ENCODE measurements at places on chromosomes 5 and 9. TPM values are rescaled to one million over a fixed set of nuclear protein-coding genes. Genes with fewer than 3 reads are reported as not detected.

The MELK gene
- total RNA-seq = 2.2 TPM

The SPINK5 gene
- 0.54 TPM for total RNA-seq

The LHX3 gene
- total RNA-seq = not detected

DNA sequence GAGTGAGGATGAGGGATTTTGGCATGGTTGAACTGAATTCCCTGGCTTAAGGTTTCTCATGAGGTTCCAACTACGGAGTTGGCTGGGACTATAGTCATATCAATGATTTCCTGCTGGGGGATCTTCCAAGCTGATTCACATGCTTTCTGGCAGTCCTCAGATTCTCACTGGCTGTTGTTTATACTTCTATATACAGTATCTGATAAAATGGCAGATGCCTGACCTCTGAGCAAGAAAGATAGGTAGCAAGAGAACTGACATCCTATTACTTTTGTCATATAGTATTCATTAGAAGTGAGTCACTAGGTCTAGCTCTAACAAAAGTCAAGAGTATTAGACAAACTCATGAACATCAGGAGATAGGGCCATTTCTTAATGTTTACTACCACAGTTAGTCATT is 440.9 kb upstream of the EDIL3 start:
- no peaks in the 10 kb centered on the region for H3K4me1 ChIP-seq
- no peaks in the 10 kb centered on the region for H3K27me3 ChIP-seq
- no peak for DNase-seq
- H3K27ac ChIP-seq = no peak overlapping the region

DNA sequence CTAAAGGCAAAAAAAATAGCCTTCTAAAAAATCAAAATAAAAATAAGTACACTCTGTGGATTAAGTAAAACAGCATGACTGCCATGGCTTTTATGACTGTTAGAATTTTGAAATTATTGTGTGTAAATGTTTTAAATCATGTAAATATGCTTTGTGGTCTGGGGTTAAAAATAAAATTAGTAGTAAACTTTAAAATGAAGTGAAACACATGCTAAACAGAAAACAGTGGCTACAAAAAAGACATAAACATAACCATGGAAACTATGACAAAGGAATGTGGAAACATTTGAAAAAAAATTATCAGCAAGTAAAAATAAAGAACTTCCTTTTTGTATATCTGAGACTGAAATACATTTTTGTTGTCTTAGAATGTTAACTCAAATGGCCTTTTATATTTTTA is 134.5 kb upstream of the SPEF2 start:
- no peak overlapping the region for H3K4me3 ChIP-seq
- no peaks in the 10 kb centered on the region for H3K27me3 ChIP-seq
- no peaks in the 10 kb centered on the region for H3K36me3 ChIP-seq
- H3K27ac ChIP-seq = no peak overlapping the region
- no peak for DNase-seq
- H3K4me1 ChIP-seq = peaks cover 5% of the 10 kb centered on the region

DNA sequence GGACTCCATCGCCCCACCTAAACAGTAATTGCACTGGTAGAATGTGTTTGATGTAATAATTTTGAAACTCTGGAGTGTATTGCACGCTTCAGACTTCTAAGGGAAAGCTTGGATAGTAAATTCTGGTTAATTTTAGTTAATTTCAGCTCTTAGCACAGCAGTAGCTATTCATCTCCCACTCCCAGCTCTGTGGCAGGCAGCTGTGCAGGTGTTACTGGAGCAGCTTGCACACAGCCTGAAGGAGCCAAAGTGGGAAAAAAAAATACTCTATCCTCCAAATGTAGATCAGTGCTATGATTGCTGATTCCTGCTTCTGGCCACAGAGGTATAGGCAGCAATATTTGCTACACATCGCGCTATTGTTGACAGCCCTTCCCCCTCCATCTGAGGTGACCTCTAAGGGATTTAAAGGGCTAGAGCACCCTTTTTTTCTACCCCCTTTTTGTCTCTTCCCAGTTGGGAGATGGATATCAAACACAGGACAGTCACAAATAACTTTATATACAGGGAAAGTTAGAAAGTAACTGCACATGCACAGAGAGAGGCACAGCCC is 97.4 kb downstream of the KCTD16 start:
- no peaks in the 10 kb centered on the region for H3K36me3 ChIP-seq
- H3K4me3 ChIP-seq = no peak overlapping the region
- H3K27ac ChIP-seq = no peak overlapping the region
- no peak for DNase-seq
- no peaks in the 10 kb centered on the region for H3K27me3 ChIP-seq

GRCh38 chr9:130089141-130089540 is 35.4 kb downstream of the GPR107 start:
- H3K4me1 ChIP-seq = no peaks in the 10 kb centered on the region
- no peak overlapping the region for H3K27ac ChIP-seq
- DNase-seq = no peak
- H3K36me3 ChIP-seq = peaks cover 30% of the 10 kb centered on the region

DNA sequence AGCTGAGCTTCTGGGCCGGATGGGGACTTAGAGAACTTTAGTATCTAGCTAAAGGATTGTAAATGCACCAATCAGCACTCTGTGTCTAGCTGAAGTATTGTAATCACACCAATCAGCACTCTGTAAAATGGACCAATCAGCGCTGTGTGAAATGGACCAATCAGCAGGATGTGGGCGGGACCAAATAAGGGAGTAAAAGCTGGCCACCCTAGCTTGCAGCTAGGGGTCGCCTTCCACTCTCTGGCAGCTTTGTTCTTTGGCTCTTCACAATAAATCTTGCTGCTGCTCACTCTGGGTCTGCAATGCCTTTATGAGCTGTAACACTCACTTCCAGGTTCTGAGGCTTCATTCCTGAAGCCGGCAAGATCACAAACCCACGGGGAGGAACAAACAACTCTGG is 354.0 kb downstream of the PRR16 start:
- no peaks in the 10 kb centered on the region for H3K27me3 ChIP-seq
- H3K36me3 ChIP-seq = no peaks in the 10 kb centered on the region
- no peak overlapping the region for H3K27ac ChIP-seq

GRCh38 chr5:134446938-134447337 is 35.3 kb upstream of the CDKN2AIPNL start:
- no peaks in the 10 kb centered on the region for H3K36me3 ChIP-seq
- no peaks in the 10 kb centered on the region for H3K27me3 ChIP-seq
- peaks cover 6% of the 10 kb centered on the region for H3K4me1 ChIP-seq
- DNase-seq = no peak
- H3K27ac ChIP-seq = no peak overlapping the region
- H3K4me3 ChIP-seq = no peak overlapping the region

DNA sequence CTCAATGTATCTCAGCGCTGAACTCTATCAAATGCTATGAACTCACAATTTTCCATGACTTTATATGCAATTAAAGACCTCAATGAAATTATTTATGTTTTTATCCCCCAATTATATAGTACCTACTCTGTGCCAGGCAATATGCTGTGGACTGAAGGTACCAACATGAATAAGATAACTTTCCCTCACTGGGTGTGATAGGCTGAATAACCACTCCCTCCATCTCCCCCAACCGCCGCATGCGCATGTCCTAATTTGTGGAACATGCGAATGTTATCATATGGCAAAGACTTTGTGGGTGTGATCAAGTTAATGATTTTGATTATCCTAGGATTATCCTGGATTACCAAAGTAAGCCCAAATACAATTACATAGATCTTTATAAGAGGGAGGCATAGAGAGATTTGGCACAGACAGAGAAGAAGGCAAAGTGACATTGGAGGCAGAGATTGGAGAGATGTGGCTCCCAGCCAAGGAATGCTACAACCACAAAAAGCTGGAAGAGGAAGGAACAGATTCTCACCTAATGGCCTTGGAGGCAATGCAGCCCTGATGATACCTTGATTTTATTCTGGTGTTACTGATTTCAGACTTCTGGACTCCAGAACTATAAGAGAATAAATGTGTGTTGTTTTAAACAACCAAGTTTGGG is 149.1 kb upstream of the VCAN start:
- H3K27me3 ChIP-seq = no peaks in the 10 kb centered on the region
- DNase-seq = no peak
- H3K27ac ChIP-seq = no peak overlapping the region

DNA sequence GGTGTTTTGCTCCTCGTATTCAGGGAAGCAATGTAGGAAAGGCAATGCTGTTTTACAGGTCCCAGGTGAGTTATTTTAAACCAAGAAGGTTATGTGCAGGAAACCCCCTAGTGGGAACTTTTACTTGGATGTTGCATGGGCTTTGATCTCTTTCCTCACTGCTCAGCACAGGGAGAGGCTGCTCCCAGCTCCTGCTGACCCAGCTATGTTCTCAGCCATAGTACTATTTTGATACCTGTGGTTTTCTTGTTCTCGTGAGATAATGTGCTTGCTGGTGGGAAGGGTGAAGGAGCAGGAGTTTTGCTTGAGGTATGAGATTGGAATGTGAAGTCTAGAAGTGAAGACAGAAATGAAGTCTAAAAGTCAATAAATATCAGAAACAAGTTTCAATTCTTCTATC is 265.6 kb upstream of the FBXL7 start:
- DNase-seq = no peak
- no peak overlapping the region for H3K4me3 ChIP-seq
- peaks cover 4% of the 10 kb centered on the region for H3K4me1 ChIP-seq
- H3K27me3 ChIP-seq = no peaks in the 10 kb centered on the region

DNA sequence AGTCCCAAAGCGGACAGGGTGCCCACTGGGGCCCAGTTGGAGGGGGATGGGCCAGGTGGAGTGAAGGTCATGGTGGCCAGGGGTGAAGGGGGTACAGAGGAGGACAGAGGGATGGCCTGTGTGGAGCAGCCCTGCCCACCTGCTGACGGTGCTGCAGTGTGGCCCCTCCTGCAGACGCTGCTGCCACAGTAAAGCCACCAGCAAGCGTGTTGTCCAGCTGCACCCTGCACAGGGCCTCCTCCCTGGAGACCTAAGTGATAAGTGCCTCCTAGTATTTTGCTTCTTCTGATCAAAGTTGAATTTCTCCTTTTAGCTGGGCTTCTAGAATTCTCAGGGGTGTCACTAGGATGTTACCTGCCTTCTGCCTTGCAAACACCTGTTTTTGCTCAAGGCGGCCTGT is 299.3 kb upstream of the IRX4 start:
- no peak overlapping the region for H3K4me3 ChIP-seq
- DNase-seq = no peak
- no peak overlapping the region for H3K27ac ChIP-seq
- H3K27me3 ChIP-seq = no peaks in the 10 kb centered on the region
- H3K4me1 ChIP-seq = no peaks in the 10 kb centered on the region
